Stimulated activated CD4-positive, alpha-beta T cell treated with anti-CD3 and anti-CD28 coated beads, Interleukin-12 subunit alpha, Interleukin-12 subunit beta, amount 100 ng/mL, for 24 hours (primary cell): ENCODE measurements at places on chromosomes 2 and 18.

GRCh38 chr2:215949991-215950404, 63.4 kb downstream of the MREG start:
- no peak for DNase-seq

DNA sequence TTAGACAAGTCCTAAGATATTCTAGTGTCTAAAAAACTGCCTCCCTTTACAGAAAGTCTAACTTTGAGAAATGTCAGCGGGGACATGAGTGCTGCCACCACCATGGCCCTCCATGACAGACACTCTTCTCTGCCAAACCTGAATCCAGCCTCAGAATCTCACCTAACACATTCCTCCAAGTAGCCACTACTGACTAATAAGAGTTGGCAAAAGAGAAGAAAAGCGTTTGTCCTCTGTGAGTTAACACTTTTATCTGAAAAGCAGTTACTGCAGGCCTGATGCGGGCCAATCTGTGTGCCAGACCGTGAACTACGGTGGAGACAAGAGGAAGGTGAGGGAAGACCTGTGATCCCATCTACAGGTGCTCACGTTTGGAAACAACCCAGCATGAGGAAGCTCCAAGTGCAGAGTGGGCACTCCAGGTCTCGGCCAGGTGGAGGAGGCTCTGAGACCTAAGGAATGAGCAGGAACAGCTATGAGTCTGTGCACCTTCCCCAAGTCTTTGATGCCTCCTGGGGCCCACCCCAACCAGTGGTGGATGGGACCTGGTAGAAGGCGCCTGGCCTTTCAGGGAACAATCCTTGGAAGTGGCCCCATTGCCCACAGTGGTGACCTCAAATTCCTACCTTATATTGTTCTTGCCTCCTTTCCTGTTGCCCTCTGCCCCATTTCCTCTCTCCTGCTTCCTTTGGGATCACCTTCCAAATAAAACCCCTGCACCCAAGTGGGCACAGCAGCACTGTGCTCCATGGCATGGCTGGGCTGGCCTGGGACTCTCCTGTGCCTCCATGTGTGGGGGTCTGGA, 91.6 kb downstream of the BIN1 start:
- no peak for DNase-seq

DNA sequence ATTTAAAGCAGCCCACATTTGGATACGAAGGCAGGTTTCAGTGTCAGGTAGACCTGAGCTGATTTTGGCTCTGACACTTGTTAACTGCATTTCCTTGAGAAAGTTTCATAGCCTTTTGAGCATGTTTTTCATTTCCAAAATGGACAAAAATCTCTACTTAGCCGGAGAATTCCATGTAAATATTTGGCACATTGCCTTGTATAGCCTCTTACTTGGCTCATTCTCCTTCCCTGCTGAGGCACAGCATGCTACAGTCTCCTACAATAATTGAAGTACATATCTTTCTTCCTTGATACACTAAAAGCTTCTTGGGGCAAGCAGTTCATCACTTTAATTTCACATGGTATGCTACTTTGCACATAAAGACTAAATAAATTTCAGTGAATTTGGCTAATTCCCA, 772.2 kb upstream of the CHAC2 start:
- DNase-seq = no peak

DNA sequence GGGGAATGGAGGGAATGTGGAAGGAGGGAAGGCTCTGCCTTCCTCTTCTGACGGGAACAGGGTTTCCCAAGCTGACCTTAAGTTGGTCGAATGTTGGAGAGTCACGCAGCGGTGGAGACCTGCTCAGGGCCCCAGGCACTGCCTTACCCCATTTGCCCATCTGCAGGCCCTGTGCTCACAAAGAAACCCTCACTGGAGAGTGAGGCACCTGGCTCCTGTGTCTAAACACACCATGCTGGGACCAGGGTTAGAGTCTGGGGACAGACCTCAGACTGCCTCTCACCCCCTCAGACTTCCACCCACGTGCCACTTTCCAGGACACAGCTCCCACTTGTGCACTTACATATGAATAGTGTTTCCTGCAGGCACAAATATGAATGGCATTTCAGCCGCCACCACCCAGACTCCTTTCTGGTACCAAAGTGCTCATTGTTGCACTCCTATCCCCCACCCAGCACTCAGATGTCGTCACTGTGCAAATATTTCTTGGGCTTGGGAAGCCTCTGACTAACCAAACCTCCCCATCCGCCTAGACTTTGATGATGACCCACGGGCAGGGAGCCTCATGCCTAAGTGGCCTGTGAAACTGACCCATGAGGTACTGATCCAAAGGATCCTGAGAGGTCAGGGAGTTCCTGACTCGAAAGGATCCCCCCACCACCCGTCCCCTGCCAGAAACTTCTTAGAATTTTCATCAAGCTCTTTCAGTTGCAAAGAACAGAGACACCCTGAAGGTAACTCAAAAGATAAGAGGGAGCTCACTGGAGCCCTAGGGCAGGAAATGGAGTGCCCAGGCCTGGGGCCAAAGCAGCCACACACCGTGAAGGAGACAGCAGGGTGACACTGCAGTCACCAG, 78.3 kb downstream of the STPG4 start:
- DNase-seq = no peak

- no peak for DNase-seq
Observed at GRCh38 chr2:197888321-197888720, 83.9 kb downstream of the PLCL1 start.

GRCh38 chr2:217906798-217907197, 96.0 kb downstream of the TNS1 start:
- DNase-seq = no peak

- DNase-seq = no peak
Observed at GRCh38 chr2:78431241-78431640, 594.3 kb upstream of the REG3G start.

GRCh38 chr2:11016735-11017388, 105.1 kb downstream of the KCNF1 start:
- no peak for DNase-seq

DNA sequence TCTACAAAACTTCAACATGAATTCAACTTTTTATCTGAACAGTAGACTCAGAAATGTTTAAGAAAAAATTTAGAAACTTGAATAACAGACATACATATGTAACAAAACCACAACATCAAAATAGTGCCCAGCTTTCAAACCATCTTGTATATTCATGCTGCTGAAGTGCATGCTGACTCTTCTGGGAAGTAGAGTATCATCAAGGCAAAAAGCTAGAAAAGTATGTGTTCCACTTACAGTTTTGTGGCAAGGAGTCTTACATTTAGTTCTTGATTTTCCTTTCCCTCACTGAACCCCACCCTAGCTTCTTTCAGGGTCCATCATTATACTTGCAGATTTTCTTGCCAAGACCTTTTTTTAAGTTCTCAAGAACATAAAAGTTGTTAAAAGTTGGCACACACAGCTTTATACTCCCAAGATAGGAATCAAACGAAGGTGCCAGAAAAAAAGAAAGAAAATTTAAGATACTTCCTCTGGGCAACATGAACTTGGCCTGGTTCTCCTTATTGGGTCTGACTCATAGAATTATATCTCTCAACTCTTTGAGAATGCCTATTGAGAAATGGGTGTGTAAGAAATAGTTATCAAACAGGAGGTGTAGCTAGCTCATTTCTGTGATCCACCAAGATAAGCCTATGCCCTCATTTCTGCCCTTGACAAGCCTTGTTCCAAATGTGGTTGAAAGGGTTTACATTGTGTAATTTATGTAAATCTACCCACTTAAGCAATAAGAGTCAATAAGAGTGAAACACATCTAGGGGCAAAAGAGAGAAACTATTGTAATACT, 667.6 kb upstream of the ACVR2A start:
- no peak for DNase-seq

DNA sequence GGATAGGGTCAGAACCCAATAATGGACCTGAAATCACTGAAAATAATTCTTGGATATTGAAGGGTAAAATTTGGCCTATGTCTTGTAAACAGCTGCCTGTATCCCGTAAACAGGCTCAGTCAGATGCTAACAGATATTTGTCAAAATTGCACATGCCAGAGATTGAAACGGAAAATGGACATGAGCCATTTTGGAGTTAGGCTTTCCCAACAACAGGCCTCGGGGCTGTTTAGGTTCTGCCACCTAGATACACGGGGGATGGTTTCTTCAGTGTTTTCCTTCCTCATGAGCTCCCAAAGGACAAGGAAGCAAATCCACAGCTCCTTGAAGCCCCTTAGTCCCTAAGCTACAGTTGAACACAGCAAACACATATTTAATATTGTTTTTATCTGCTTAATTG, 204.2 kb upstream of the FOSL2 start:
- no peak for DNase-seq

DNA sequence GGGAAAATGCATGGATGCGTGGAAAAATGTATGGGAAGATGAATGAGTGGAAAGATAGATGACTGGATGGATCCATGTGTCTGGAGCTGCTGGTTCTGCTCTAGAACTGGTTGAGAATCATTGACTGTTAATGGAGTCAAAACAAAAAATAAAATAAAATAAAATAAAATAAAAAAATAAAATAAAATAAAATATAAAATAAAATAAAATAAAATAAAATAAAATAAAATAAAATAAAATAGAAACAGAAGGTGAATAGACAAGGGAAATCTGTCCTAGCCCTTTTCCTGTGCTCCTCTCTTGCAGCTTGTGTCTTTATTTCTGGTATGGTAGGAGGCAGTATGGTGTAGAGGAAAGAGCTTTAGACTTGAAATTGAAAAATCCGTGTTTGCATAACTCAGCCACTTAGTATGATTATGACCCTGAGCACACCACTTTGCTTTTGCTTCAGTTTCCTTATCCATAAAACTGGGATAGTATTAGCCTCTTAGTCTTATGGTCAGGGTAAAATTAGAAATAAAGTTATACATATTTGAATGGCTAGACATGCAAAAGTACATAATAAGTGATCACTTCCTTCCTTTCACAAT, 51.0 kb downstream of the PSD4 start:
- no peak for DNase-seq

GRCh38 chr18:13271302-13271911, 52.8 kb downstream of the LDLRAD4 start:
- no peak for DNase-seq

DNA sequence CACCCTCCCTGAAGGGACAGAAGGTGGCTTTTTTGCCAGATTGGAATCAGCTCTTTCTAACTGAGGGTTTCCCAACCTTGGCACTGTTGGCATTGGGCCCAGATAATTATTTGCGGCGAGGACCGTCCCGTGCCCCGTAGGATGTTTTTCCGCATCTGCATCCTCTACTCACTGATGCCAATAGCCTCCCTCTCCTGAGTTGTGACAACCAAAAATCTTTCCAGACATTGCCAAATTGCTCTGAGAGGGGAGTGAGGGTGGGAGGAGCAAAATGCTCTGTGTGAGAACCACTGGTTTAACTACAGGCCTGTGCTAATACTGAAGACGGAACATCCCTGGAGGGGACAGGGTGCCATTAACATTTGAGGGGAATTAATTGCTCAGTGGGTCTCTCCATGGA, 33.6 kb upstream of the GLI2 start:
- DNase-seq = no peak

- DNase-seq = no peak
Observed at GRCh38 chr2:101779656-101780055, 82.1 kb downstream of the MAP4K4 start.

DNA sequence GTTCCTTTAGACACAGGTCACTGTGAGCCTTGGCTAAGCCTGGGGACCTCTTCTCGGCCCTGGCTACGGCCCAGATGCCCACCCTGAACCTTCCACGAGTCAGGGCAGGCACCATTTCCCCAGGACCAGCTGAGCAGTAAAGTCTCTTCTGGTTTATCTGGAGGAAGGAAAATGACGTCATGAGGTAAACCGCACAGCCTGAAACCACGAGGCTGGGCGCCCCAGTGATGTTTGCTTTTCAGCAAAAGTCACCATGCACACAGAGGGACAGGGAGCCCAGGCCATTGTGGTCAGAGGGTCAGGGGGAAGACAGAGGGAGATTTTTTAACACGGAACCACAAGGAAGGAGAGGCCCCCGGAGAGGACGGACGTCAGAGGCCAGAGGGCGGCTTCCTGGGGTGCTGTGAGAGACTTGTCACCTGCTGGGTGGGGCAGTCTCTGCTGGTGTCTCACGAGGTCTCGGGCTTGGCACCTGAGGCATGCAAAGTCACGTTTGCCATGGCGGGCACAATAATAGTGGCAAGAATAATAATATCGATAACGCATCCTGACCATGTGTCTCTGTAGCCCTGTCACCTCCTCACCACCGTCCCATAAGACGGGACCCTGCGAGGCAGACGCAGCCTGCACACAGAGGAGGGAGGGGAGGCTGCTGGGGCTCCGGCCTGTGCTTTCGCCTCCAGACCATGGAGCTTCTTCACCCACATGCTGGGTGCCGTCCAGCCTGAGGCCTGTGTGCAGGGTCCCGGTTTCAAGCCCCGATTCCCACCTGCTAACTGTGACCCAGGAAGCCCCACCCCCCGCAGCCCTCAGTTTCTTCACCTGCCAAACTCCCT, 33.2 kb upstream of the FOSL2 start:
- peak; percentile 59 for DNase-seq

- DNase-seq = no peak
Observed at GRCh38 chr18:57775937-57776336, 27.2 kb downstream of the ATP8B1 start.
